ENCODE measurements at places on chromosomes 6 and 20. TPM values are rescaled to one million over a fixed set of nuclear protein-coding genes. Genes with fewer than 3 reads are reported as not detected.

GRCh38 chr6:52261229-52261628 lies 16.9 kb upstream of the IL17F start:
- H3K4me1 ChIP-seq, result no peaks in the 10 kb centered on the region
- H3K27ac ChIP-seq, result no peak overlapping the region
- no peak for DNase-seq
- H3K4me3 ChIP-seq, result no peak overlapping the region
- H3K27me3 ChIP-seq, result no peaks in the 10 kb centered on the region
- peaks cover 21% of the 10 kb centered on the region for H3K36me3 ChIP-seq

GRCh38 chr6:7919871-7920270 lies 9.3 kb upstream of the TXNDC5 start:
- H3K27ac ChIP-seq, result no peak overlapping the region
- no peak overlapping the region for H3K4me3 ChIP-seq
- no peaks in the 10 kb centered on the region for H3K36me3 ChIP-seq
- DNase-seq, result no peak
- no peaks in the 10 kb centered on the region for H3K4me1 ChIP-seq
- H3K27me3 ChIP-seq, result no peaks in the 10 kb centered on the region

DNA sequence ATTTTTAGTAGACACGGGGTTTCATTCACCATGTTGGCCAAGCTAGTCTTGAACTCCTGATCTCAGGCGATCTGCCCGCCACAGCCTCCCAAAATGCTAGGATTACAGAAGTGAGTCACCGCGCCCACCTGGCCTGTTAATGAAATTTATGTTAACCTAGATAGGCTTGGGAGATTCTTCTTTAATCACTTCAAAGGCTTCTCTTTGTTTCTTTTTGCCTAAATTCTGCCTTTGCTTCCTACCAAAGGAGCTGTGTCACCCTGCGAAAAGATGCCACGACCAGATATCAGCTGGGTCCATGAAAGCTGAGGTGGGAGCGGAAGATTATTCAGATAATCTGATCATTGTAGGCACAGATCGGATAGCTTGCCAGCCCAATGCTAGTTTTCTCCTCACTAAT lies 75.3 kb downstream of the GMPR start:
- no peak for DNase-seq
- no peaks in the 10 kb centered on the region for H3K27me3 ChIP-seq
- no peaks in the 10 kb centered on the region for H3K36me3 ChIP-seq

The HAO1 gene
- not detected for total RNA-seq

DNA sequence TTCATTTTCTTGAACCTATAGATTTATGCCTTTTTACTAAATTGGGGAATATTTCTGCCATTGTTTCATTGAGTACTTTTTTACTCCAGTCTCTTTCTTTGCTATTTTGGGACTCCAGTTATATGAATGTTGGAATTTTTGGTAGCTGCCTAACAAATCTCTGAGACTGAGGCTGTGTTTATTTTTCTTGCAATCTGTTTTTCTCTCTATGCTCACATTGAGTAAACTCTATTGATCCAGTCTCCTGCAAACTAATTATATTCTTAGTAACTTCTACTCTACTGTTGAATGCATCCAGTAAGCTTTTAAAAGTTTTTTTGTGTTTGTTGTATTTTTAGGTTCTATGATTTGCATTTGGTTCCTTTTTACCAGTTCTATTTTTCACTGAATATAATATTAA lies 903.4 kb upstream of the GJE1 start:
- H3K4me3 ChIP-seq, result no peak overlapping the region
- H3K27me3 ChIP-seq, result no peaks in the 10 kb centered on the region
- H3K4me1 ChIP-seq, result no peaks in the 10 kb centered on the region
